CD4-positive, alpha-beta T cell treated with Interleukin-15 for 1 hour (primary cell): ENCODE measurements at places on chromosomes 11 and 22.

GRCh38 chr22:30266445-30267381 is at the start of gene OSM:
OSM (minus strand) TSS chr22:30266851; CDS start chr22:30266799, 52 bp downstream.
- peak; percentile 86 for DNase-seq

GRCh38 chr22:19352217-19352616 is 60.7 kb upstream of the CLTCL1 start:
- no peak for DNase-seq

DNA sequence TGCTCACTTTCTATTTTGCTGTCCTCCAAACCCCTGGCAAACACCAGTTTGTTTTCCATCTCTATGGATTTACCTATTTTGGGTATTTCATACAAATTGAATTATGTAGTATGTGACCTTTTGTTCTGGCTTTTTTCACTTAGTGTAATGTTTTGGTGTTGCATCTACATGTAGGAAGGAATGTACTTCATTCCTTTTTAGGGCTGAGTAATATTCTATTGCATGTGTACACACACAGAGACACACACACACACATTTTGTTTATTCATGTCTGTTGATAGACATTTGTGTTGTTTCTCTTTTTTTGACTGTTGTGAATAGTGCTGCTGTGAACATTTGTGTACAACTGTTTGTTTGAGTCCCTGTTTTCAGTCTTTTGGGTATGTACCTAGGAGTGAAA is 90.4 kb downstream of the UVRAG start:
- no peak for DNase-seq

DNA sequence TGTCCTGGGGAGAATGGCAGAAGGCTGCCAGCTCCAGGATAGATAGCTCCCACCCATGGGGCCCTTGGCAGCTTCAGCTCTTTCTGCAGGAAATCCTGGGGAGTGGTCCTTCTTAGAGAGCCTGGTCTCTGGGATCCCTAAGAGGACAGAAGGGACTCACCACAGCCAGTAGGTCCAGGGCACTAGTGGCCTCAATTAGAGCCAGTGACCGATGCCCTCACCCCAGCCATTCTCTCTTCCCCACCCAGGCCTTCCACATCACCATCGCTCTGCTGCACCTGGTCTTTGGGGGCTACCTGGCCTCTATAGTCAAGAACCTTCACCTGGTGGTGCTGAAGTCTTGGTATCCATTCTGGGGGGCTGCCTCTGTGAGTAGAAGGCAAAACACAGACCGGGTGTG is 5.6 kb downstream of the MS4A10 start:
- no peak for DNase-seq

- peak; percentile 5 for DNase-seq
These were observed 21.8 kb upstream of the GNB1L start for GRCh38 chr22:19876314-19876940.

- DNase-seq = no peak
These were observed 1.8 kb downstream of the EWSR1 start for GRCh38 chr22:29269731-29270474.

DNA sequence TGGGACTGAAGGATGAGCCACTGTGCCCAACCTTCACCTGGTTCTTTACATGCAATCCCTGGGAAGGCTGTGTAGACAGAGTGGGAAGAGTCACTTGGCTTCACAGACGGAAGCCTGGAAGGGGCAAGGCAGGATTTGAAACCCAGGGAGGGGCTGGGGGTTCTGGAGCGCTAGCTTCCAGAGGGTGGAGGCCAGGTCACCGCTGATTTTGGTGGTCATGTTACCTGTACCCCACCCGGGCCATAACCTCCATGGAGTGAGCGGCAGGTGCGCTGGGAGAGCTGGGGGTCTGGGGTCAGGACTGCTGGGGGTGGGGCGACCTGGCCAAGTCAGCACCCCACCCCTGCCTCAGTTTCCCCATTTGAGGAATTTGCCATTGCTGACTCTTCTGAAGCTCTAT is 38.3 kb downstream of the PDGFB start:
- no peak for DNase-seq

GRCh38 chr11:134502153-134502550 is 90.1 kb upstream of the B3GAT1 start:
- DNase-seq = no peak

- no peak for DNase-seq
These were observed 97.1 kb downstream of the ME3 start for GRCh38 chr11:86575208-86575855.

DNA sequence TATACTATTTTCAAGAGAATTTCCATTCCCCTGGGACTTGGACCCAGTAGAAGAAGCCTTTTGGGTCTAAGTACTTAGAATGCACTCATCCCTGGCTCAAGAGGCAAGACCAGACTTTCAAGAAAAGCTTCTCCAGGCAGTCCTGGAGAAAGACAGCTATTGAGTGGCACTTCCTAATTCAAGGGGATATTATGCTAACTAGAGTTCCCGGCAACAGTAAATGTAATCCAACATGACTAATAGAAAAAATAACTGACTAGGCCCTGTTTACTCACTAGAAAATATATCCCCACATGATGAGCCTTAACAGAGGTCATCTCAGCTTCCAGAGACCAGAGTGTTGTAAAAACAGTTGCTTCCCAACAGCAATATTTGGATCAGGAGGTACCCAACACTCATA is 47.2 kb upstream of the AKIP1 start:
- DNase-seq = no peak

GRCh38 chr11:120929664-120930154 is 94.2 kb upstream of the TBCEL start:
- DNase-seq = peak; percentile 24

GRCh38 chr11:33134276-33134675 is 27.0 kb downstream of the CSTF3 start:
- no peak for DNase-seq

- DNase-seq = no peak
These were observed 134.4 kb upstream of the ZC3H12C start for GRCh38 chr11:109958821-109959166.

DNA sequence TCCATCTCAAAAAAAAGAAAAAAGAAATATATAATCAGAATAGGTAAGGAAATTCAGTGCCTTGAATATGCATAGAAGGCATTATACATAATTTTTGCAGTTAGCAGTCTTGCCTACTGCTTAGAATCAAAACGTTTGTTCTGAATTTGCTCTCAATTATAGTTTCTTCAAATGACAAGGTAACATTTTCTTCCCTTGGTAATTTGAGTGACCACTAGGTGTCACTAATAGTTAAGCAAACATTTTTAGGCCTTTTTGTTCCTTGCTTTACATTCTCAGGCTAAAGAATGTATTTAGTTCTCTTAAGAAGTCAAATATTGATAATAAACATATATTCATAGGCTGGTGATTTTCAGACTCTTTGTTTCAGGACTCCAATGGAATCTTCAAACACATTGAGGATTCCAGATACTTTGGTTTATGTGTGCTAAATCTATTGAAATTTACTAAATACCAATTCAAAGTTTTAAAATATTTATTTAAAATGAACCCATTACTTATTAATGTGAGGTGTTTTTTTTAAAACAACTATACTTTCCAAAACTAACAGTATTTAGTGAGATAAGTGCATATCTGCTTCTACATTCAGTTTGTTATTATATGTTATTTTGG is 55.0 kb upstream of the DEPDC7 start:
- DNase-seq = no peak

GRCh38 chr11:11472106-11472505 is 119.1 kb upstream of the CSNK2A3 start:
- DNase-seq = no peak

- no peak for DNase-seq
These were observed 612 bp downstream of the XBP1 start for GRCh38 chr22:28799606-28800307.

- DNase-seq = no peak
These were observed 13.6 kb downstream of the POLR2F start for GRCh38 chr22:37967147-37967546.

GRCh38 chr11:101880222-101880621 is 34.6 kb upstream of the CEP126 start:
- no peak for DNase-seq

- no peak for DNase-seq
These were observed 295.9 kb upstream of the ANO5 start for GRCh38 chr11:21896746-21897602.

GRCh38 chr22:17369439-17370025 is at the start of gene CECR2:
CECR2 (plus strand) TSS chr22:17369460; CDS start chr22:17369784, 324 bp downstream.
- DNase-seq = no peak

DNA sequence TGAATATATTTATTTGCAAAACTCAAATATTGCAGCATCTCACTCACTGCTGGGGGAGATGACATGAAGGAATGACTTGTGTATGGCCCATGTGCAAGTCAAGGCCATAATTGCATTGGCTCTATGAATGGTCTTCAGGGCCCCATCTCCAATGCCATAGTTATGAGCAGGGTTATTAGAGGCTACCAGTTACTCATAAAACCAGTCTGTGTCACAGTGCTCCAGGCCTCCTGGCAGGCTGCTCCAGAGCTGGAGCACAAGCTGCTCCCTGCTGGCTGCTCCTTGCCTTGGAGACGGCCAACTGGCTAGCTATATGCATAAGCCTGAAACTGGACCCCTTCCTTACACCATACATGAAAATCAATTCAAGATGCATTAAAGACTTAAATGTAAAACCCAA is 145.7 kb downstream of the TRPC6 start:
- DNase-seq = no peak

DNA sequence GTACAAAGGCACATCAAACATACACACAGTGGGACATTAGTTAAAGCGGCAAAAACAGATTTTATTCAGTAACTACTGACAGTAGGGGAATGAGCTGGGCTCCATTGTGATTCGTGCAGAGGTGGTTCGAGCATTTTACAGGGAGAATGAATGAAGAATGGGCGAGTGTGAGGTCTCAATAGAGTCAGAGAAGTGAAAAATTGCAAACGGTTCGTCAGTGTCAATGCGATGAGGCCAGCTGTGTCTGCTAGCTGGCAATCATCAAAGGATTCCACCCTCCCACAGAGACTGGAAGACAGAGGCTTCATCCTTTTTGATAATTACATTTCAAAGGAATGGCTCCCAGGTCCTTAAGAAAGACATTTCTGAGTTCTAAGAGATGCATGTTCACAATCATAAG is 17.4 kb downstream of the OR4D9 start:
- no peak for DNase-seq

- no peak for DNase-seq
These were observed 2193.4 kb upstream of the RAG2 start for GRCh38 chr11:38791346-38791961.

DNA sequence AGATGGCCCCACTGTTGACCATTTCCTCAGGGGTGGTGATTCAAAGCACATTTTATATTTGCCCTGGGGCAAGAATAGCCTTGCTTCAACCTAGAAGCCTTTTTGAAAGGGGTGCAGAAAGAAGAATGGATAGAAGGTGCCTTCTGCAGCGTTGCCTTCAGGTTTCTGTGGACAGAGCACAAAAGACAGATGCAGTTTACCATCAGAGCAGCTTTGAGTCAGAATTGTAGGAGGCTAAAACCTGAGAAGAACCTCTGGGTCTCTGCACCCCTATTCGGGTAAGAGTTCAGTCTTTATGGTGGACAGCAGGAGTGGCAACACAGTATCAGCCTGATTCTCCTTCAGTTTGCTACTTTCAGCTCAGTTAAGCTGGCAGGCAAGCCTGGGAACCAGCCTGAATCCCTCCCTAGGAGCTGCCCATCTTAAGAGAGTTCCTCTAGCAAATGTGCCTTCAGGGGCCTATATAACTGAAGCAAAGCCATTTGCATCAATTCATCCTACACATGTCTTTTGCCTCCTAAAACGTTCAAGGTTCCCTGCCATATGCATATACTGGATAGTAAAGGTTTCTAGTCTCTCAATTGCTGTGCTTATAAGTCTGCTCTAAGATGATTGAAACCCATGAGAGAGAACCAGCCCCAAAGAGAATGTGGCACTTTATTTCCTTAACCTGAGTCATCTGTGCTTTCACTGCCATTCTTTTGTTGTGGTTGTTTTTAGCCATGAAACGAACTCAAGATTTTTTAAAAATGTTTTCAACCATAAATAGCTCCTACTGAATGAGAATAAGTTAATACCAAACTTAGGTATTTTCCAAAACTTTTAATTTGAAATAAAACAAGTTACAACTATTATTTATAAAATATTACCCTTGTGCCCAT is 123.0 kb downstream of the TRIM44 start:
- DNase-seq = no peak

GRCh38 chr11:75930534-75930933 is 115.5 kb downstream of the UVRAG start:
- DNase-seq = no peak

DNA sequence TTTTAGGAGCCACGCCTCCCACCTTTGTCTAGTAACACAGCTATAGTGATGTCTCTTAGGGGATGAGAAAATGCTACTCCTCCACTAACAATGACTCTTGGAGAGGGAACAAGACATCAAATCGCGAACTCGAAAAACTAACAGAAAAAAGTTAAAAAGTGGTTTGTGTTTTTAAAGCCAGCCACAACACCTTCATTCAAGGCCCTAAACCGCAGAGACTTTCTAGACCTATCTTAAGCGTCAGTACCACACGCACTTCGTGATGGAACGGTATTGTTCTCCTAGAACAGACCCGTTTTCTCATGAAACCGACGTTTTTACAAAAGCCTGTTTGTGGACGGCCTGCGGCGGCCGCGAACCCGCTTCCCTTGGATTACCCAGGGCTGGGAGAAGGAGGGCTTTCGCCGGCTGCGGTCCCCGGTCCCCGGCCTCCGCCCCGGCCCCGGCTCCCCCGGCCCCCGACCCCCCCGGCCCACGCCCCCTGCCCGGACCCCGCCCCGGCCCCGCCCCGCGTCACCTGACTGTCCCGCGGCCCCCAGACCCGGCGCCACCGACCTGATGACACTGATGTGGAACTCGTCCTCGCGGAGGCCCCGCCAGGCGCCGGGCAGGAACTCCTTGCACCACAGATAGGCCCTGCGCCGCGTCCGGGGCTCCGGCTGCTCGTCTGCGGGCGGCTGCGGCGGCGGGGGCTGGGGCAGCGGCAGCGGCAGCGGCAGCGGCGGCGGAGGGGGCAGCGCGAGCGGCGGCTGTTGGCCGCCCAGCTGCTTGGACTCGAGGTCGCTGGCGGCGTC is 718 bp downstream of the CHKA start:
- peak; percentile 69 for DNase-seq

- no peak for DNase-seq
These were observed 23.1 kb downstream of the A4GALT start for GRCh38 chr22:42697542-42698013.

DNA sequence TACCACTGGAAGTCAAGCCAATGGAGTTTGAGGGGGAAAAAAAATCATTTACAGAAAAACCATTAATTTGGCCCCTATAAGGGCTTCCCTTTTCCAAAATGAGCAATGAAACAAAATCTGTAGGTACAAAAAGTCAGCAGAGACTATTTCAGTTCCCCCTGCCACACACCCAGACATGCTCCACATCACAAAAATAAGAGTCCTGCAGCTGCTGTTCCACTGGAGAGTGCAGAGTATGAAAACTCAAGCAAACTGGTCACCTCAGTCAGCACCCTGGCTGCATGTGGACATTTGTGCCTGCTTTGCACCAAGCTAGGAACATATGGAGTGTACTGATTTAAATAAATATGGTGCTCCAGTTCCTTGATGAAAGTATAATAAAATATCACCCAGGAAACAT is 15.1 kb downstream of the POU2AF1 start:
- DNase-seq = no peak

- no peak for DNase-seq
These were observed 35.0 kb upstream of the RCN1 start for GRCh38 chr11:32055861-32056260.

- no peak for DNase-seq
These were observed 38.5 kb downstream of the CARD18 start for GRCh38 chr11:105100981-105101630.
